ENCODE measurements at places on chromosomes 12 and 14.

DNA sequence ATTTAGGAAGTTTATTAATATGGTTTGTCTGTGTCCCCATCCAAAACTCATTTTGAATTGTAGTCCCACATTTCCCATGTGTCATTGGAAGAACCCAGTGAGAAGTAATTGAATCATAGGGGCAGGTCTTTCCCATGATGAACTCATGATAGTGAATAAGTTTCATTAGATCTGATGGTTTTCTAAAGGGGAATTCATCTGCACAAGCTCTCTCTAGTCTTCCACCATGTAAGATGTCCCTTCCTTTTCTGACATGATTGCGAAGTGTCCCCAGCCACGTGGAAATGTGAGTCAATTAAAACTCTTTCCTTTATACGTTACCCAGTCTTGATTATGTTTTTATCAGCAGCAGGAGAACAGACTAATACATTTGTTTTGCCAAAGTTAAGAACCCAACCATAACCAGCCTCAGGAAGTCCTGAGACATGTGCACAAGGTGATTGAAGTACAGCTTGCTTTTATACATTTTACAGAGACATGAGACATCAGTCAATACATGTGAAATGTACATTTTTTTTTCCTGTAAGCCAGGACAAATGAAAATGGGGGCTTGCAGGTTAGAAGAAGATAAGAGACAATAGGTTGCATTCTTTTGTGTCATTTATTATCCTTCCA is 1136.7 kb downstream of the TMEM121 start:
- DNase-seq = no peak

- DNase-seq = no peak
Observed at GRCh38 chr14:32217301-32217700, 14.2 kb upstream of the RNU6-8 start.

DNA sequence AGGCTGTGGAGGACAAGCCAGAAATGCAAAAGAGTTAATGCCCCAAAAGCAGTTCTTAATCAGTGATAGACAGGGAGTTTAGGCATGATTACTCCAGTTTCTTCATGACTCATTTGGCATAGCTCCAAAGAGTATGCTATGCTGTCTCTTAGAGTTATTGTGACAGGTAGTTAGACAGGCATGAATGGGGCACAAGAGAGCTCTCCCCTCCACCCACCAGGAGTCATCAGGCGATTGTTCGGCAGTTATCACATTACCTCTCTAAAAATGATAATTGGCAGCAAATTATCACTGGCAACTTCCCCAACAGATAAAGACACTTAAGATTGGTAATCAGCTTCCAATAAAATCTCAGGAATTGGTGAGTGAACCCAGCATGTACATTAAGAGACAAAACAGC is 320.1 kb downstream of the DAD1 start:
- DNase-seq = no peak

GRCh38 chr14:100988411-100988900 is 84.9 kb upstream of the RTL1 start:
- no peak for DNase-seq

DNA sequence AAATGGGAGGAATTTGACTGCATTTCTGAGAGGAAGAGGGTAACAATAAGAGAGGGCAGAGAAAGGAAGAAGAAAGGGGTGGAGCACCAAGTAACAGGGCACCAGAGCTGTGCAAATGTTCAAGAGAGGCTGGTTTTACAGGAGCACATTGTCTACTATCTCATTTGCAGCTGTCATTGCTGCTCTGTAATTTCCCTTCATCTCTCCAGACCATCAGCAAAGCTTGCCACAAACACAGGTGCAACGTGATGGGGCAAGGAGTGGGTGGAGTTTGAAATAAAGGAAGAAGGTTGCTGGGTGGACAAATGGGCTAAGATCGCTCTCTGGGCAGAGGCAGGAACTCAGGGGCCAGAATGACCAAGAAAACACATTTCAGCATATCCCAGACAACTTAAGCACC is 47.9 kb upstream of the PLEKHG6 start:
- no peak for DNase-seq

GRCh38 chr14:53306267-53306721 is 153.2 kb upstream of the DDHD1 start:
- peak; percentile 45 for DNase-seq

DNA sequence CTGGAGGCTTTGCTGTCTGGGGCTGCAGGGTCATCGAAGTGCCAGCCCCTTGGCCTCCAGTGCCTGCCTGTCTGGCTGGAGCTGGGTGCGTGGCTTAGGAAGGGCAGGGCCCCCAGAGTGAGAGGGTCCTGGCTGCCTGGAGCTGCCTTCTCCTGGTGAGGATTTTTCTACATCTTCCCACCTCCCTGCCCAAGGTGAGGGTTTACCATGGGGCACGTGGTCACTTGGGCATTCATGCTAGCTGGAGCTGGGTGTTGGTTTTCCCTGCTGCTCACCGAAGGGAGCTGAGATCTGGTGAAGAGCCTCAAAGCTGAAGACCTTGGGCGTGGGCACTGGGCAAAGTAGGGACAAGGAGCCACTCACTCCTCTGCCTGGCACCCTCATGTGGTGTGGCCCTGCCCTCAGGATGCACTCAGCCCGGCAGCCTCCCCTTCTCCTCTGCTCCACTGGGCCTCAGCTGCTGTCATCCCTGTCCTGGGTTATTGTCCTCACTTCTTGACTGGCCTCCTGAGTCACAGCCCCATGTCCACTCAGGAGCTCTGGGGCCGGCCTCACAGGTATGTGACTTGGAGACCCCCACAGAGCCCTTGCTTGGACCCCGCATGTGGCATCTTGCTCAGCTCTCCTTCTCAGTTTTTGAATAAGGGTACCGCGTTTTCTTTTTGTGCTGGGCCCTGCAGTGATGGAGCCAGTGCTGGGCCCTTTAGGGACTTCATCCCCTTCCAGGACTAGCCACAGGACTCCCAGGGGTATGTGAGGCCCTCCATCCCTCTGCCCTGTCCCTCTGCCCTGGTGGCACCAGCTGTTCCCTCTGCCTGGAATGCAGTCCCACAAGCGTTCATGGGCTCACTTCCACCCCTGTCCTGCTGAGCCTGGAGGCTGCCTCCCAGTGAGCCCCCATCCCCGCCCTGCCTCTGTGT is 1.6 kb downstream of the CEP170B start:
- no peak for DNase-seq

DNA sequence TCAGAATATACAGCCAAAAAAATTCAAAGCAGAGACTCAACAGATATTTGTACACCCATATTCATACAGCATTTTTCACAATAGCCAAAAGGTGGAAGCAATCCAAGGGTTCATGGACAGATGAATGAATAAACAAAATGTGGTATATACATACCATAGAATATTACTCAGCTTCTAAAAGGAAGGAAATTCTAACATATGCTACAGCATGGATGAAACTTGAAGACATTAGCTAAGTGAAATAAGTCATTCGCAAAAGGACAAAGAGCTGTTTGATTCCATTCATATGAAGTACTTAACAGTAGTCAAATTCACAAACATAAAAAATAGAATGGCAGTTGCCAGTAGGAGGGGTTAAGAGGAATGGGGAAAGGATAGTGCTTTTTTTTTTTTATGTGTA is 91.8 kb upstream of the ARID2 start:
- no peak for DNase-seq

GRCh38 chr12:31634620-31635019 is 24.9 kb upstream of the ETFBKMT start:
- DNase-seq = no peak

DNA sequence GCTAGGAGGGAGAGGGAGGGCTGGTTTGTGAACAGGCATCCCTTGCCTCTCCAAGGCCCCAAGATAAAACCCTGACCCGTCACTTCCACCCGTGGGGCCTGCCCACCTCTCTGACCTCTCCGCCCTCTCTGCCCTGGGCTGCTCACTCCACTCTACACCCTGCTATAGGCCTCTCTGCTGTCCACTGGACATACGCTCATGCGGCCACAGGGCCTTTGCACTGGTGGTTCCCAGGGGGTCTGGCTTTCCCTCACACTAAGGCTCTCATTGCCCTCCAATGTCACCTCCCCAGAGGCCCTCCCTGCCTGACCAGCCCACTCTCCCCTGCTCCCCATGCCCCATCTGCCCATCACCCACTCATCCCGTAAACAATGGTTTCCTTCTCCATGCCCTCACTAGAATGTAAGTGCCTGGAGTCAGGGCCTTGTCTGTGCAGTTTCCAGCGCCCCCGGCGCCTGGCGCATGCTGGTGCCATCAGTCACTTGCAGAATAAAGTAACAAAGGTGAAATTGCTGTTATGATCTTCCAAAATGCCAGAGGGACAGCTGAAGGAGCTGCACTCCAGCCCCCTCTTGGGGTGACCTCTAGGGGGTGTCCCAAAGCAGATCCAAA is 73.6 kb downstream of the RFLNA start:
- no peak for DNase-seq

DNA sequence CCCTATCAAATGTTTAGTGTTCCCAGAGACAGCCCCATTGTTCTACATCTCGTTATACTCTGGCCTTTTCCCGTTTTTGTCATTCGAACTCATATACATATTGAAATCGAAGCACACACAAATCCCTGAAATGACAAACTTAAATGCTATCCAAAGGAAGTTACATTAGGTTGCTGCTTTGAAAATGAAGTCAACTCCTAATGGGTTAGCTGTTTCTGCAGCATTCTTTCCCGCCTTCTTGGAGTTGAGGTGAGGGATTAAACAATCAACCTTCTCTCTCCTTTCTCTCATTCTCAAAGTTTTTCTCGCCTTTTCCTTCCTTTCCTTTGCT is 642 bp upstream of the PHC1 start:
- no peak for DNase-seq

DNA sequence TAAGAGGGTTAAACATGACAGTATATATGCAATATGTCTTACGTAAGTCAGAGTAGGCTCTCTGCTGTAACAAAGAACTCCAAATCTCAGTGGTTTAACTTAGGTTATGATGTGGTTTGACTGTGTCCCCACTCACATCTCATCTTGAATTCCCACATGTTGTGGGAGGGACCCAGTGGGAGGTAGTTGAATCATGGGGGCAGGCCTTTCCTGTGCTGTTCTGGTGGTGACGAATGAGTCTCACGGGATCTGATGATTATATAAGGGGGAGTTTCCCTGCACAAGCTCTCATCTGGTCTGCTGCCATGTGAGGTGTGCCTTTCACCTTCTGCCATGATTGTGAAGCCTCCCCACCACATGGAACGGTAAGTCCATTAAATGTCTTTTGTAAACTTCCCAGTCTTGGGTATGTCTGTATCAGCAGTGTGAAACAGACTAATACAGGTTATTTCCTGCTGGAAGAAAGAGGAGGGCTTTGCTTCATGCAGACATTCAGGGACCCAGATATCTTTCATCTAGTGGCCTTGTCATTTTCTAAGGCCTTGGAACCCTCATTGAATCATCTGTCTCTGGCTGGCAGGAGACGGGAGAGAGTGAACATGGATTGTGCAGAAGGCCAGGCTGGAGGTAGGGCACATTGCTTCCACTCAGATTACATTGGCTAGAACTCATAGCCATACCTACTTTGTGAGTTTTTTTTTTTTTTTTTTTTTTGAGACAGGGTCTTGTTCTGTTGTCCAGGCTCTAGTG is 96.1 kb downstream of the CRADD start:
- peak; percentile 9 for DNase-seq

- no peak for DNase-seq
Observed at GRCh38 chr14:44960646-44961045, 1.1 kb downstream of the KLHL28 start.

GRCh38 chr12:1391722-1392121 is 202.7 kb downstream of the FBXL14 start:
- no peak for DNase-seq

GRCh38 chr14:58108717-58109116 is 43.3 kb downstream of the ARMH4 start:
- no peak for DNase-seq

GRCh38 chr12:49059299-49060171 is 1.1 kb downstream of the KMT2D start:
- peak; percentile 29 for DNase-seq

GRCh38 chr12:23221066-23221465 is 596.1 kb downstream of the ETNK1 start:
- no peak for DNase-seq

DNA sequence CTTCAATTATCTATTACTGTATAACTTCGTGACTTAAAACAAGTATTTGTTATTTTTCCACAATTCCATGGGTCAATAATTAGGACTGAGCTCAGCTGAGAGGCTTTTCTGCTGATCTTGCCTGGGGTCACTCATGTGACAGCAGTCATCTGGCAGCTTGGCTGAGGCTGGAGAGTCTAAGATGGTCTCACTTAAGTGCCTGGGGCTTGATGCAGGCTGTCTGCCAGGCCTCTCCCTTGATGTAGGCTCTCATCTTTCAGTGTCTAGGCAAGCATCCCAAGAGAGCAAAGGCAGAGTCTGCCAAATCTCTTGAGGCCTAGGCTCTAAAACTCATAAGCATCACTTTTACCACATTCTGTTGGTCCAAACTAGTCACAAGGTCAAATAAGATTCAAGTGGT is 93.2 kb downstream of the NKX2-1 start:
- DNase-seq = no peak

DNA sequence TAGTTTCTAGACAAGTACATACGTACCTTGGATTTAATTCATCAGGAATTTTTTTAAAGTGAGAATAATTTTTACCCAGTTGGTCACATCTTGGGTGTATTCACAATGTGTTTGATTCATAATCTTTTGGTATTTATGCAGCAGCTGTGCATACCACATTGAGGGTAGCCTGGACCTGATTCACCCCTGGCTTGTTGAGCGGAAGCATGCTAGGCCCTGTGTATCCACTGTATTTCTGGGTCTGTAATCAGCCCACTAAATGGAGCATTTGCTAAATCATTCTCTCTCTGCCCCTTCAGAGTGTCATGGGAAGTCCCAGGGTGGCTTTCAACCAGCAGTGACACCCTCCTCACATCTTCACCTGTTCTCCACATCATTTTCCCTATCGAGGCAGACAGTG is 203.8 kb upstream of the RGS6 start:
- no peak for DNase-seq

DNA sequence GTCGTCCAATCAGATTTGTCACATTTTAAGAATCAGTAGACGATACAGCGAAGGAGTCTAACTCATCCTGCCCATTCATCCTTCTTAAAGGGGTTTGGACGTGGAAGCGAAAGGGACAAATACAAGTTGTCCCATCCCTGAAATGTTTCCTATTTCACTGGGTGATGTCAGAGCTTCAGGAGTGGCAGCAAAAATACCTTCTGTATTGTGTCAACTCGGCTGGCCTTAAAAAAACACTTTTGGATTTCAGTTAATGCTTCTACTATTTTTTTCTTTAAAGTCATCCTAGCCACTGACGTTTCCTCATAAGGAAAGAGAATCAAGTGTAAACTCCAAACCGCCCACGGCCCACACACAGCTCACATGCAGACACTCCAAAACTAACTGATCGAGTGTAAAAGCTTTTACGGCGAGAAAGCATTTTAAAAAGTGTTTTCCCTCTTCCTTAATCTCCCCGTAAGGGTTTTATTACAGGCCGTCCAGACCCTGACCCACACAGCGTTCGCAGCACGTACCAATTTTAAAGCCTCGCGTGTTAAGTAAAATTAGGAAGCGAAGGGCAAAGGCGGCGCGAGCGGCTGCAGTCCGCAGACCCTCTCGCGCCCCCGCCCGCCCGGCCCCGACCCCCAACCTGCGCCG is 593 bp downstream of the CFL2 start:
- DNase-seq = peak; percentile 32

All from CD4-positive, alpha-beta T cell treated with Interleukin-6 for 4 hours (primary cell).